ENCODE measurements at places on chromosomes 1 and 21.

DNA sequence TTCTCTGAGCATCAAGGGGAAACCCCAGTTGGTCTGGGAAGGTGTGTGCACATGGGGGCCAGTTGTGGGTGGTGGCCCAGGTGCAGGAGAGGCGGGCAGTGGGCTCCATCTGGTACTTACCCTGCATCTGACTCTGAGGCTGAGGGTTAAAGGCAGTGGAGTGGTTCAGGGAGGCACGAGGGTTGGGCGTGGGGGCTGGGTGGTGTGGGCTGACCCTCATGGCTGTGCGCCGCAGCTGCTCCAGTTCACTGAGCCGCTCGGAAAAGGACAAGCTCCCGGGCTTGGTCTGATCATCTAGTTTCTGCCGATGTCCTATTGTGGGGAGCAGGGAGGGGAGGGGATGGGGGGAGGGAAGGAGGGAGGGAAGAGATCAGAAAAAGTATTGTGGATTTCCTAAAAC is 165.5 kb downstream of the CLIC6 start:
- no peak for DNase-seq

DNA sequence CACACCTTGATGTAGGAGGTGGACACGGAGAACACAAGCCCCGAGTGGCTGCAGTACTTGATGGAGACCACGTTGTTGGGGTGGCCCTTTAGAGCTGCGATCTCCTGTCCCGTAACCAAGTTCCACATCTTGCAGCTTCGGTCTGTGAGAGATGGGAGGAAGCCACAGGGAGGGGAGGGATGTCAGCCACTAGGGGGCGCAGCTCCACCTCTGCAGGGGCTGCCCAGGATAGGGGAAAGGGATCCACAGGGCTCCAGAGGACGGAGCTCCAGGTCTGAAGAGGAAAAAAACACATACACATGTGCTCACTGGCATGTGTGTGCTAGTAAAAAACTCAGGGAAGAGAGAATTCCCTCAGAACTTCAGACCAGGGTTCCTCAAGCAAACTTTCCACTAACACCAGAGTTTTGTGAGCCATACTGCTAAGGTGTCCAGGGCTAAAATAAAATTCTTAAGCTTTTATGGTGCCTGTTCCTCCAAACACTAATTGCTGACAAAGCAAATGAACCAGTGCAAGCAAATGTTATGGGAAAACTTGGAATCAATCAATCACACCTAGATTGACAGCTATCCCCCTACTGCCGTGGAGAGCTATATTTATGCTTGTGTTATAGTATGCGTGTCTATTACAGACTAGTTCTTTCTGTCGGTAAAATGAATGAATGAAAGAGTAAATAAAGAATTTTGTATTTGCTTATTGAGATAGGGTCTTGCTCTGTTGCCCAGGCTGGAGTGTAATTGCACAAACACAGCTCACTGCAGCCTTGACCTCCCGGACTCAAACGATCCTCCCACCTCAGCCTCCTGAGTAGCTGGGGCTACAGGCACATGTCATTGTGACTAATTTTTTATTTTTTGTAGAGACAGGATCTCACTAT is 43.7 kb downstream of the KIF21B start:
- peak; percentile 18 for DNase-seq

DNA sequence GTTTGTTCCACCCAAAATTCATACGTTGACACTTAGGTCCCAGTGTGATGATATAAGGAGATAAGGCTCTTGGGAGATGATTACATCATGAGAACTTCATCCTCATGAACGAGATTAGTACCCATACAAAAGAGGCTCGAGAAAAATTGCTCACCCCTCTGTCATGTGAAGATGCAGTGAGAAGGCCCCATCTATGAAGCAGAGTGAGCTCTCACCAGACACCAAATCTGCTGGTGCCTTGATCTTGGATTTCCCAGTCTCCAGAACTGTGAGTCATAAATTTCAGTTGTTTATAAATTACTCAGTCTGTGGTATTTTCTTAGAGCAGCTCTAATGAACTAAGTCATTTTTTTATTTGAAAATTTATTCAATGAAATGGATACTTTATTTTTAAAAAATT is 42.6 kb upstream of the USP25 start:
- DNase-seq, result no peak

- DNase-seq, result no peak
These were observed 5.4 kb upstream of the NUAK2 start for GRCh38 chr1:205326812-205327466.

GRCh38 chr1:205122489-205122882 is 708 bp upstream of the RBBP5 start:
- DNase-seq, result no peak

- no peak for DNase-seq
These were observed 10.9 kb upstream of the DMRTB1 start for GRCh38 chr1:53448241-53448841.

- DNase-seq, result no peak
These were observed 228.7 kb upstream of the CAMK1G start for GRCh38 chr1:209354840-209355165.

DNA sequence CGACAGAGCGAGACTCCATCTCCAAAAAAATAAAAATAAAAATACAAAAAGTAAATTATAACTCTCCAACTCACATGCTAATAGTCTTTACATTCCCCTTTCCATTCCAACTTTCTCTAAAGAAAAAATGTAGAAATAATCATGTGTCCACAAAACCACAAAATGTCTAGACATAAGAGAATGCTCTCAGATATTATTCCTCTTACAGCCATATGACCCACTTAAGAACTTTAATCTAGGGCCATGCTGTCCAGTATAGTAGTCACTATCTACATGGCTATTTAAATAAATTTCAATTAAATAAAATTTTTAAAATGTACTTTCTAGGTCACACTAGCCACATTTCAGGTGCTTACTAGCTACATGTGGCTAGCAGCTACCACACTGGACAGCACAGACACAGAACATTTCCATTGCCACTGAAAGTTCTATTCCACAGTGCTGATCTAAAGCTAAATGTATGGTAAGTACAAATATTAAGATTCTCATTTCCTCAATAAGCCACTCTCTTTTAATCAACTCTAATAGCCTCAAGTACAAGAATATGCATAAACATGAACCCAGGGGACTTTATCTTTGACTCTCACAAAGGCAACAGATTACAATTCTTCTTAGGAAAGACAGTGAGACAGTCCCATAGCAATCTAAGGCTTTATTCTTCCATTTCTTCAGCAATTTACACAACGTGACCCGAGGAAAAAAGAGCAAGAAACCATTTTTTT is 138.6 kb downstream of the RERE start:
- DNase-seq, result no peak

GRCh38 chr1:37159102-37159501 is 124.8 kb upstream of the GRIK3 start:
- DNase-seq, result no peak

DNA sequence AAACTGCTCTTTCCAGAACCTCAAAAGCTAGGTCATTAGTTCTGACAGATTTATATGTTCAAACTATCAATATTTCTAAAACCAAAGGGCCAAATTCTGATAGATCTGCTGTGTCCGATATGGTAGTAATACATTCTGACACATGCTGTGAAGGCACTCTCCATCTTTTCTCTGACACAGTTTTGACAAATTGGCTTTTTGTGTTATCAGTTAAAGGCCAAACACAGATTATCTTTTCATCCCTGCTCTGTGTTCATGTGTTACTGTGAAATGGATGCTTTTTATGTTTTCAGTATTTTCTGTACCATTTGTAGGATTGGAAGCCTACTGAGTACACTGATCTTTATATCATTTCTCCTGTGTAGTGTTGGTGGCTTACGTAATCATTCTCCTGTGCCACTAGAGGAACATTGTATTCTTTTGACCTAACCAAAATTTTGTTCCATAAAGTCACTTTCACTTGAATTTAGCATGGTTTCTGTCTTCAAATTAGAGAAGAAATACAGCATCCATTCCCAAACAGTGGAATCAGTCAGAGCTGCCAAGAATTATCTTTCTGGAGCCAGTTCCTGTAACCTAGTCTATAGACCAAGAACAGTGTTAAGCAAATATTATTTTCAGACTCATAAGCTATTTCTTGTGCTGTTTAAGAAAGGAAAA is 137.2 kb downstream of the ADGRL2 start:
- DNase-seq, result no peak

DNA sequence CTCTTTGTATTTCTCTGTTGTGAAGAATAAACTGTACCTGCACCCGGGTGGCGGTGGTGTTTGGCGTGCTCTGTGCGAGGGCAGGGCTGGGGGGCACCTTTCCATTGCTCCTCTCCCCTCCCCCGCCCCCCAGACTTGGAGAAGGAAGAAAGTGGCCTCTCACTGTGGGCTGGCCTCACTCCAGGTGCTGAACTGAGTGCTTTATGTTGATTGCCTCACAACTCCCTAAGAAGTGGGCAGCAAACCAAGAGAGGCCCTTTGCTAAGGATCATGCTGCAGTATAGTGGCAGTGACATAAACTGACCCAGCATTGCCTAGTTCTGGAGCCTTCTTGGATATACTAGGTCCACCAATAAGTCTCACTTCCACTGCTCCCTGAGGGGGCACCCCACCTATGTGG is 20.2 kb downstream of the A3GALT2 start:
- DNase-seq, result no peak

DNA sequence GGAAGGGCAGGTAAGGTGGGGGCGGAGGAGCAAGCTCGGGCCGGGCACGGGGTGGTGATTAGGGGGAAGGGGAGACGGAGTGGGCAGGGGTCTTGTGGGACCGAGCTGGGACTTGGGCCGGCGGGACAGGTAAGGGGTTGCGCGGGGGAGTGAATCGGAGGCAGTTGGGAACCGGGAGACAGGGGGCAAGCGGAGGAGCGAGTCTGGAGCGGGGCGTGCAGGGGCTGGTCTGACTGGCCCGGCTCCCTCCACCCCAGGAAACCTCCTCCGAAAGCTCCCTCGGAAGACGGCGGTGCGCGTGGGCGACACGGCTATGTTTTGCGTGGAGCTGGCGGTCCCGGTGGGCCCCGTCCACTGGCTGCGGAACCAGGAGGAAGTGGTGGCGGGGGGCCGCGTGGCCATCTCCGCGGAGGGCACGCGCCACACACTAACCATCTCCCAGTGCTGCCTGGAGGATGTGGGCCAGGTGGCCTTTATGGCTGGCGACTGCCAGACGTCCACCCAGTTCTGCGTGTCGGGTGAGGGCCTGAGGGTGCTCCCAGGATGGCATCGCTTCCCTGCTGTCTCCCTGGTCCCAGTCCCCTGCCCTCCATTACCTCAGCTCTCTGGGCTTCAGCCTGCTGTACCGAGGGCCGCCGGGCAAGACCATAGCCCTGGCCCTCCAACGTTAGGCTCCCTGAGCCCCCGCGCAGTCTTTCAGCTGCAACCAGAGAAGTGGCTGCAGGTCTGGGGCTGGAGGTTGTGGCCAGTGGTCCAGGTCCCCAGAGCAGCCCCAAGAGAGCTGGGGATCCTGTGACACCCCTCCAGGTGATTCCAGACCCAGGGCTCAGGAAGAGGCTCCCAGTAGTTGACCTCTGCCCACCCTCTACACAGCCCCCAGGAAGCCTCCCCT is 6.3 kb downstream of the OBSCN start:
- no peak for DNase-seq

DNA sequence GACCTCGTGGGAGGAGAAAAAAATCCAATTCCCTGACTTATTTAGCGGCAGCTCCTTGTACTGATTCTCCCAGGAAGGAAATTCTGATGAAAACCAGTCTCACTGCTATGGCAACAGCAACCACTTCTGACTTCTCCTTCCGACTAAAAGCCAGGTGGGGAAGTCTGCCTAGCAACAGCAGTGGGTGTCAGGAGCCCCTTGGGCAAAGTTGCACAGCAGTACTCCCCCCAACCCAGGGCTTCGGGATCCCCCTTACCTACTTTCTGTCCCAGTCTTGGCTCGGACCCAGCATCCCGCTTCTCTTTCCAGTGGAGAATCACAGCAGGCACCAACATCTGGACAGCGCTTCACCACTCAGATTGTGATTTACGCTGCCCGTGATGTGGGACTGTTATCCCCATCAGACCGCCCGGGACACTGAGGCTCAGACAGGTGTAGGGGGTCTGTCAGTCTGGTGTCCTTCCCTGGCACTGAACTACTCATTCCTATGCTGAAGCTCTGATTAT is 24.6 kb downstream of the NKAIN1 start:
- DNase-seq, result no peak

- no peak for DNase-seq
These were observed 6.2 kb downstream of the LRRC3 start for GRCh38 chr21:44461464-44462001.

DNA sequence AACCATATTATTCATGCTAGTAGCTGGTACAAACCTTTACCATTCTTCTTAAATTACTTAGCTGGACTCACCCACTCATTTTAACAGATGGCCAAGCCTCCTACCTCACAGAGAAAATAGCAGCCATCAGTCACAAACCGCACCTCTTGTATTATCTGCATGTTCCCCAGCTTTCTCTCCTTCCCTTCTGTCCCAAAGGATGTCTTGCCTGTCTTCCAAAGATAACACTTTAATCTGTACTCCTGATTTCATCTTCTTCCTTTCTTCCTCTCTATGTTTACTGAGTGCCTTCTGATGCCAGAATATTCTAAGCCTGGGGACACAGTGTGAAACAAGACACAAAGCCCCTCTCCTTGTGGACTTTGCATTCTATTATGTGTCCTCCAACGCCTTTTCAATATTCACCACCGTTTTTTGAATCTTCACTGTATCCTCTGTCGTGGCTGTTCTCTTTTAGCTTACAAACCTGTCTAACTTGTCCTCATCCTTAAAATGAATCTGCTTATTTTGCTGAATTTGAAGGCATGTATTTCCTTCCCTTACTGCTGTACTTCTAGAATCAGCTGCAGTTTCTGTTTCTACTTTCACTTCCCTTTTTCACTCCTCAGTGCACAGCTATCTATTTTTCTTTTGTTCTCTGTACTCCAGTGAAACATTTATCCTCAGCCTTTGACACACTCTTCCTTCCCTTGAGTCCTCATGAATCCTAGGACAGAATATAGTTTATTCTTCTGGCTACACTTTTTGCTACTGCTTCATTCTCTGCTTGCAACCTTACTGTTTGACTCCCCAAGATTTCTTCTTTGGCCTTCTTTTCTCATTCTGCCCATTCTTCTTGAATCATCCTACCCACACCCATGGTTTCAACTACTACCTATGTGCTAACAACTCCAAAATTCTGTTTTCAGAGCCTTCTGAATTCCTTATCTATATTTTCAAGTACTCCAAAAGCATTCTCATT is 216.9 kb upstream of the SAMSN1 start:
- DNase-seq, result no peak

- DNase-seq, result no peak
These were observed 1.8 kb upstream of the ANP32E start for GRCh38 chr1:150237746-150238145.

- DNase-seq, result no peak
These were observed 237.3 kb upstream of the POU3F1 start for GRCh38 chr1:38283696-38284470.

GRCh38 chr1:94920061-94920460 is 6.8 kb downstream of the CNN3 start:
- DNase-seq, result no peak

DNA sequence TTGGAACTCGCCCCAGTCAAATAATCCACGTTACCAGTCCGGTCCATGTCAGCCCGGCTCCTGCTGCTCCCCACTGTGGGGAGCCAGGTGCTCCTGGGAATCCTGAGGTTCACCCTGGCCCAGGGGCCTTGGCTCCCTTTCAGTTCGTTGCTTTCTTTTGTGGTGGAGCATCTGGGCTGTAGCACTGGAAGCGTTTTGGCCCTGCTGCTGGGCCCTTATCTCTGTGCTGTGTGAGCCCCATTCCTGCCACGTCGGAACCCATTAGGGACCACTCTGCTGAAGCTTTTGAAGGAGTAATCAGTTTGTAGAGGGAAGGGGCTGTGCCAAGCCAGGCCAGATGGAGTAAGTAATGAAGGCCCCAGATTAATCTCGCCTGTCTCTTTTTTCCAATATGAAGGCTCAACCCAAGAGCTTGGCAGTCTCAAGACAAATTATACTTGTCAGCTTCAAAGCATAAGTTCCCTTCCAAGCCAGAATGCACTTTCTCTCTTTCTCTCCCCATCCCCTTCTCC is 82.3 kb downstream of the PGM1 start:
- no peak for DNase-seq

Measured in T-helper 2 cell treated with Interferon-gamma antibody and Interleukin-4, amounts not matched to agents 5 μg/mL and 100 μg/mL, for 36 hours (primary cell).